ENCODE measurements at places on chromosomes 5 and 9.

GRCh38 chr9:77594963-77595362 lies 53.2 kb downstream of the GNA14 start:
- no peak for DNase-seq

DNA sequence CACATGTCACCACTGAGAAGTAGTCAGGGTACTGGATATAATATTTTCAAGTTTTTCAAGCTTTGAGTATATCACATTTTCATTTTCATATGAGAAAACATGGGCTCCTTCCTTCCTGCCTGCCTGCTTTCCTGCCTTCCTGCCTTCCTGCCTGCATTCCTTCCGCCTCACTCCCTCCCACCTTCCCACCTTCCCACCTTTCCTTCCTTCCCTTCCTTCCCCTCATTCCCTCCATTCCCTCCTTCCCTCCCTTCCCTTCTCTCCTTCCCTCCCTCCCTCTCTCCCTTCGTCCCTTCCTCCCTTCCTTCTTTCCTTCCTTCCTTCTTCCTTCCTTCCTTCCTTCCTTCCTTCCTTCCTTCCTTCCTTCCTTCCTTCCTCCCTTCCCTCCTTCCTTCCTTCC lies 175.3 kb downstream of the HMHB1 start:
- no peak for DNase-seq

- DNase-seq: no peak
Measured at GRCh38 chr5:59149827-59150226, 567.0 kb downstream of the RAB3C start.

- DNase-seq: no peak
Measured at GRCh38 chr9:76591256-76591950, 132.4 kb downstream of the GCNT1 start.

DNA sequence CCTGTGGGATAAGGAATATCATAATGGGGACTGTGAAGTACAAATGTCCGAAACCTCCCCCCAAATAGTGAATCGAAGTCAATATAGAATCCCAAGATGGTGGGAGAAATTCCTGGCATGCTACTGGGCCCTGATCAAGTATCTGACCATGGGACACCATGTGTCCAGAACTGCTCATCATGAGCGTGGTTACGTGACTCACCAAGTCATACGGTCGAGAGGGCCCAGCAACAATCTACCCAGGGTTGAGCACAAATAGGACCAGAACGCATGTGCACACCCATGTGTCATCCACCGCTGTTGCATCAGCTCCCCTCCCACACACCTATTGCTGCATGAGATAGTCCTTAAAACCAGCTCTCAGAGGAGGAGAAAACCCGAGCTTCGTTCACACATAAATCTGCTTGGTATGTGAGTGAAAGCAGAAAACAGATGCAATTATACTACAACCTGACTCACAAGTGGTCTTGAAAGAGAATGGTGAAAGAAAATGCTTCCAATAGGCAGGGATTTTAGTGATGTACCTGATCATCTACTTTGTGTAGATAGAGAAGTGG lies 353.2 kb downstream of the CWC27 start:
- no peak for DNase-seq

DNA sequence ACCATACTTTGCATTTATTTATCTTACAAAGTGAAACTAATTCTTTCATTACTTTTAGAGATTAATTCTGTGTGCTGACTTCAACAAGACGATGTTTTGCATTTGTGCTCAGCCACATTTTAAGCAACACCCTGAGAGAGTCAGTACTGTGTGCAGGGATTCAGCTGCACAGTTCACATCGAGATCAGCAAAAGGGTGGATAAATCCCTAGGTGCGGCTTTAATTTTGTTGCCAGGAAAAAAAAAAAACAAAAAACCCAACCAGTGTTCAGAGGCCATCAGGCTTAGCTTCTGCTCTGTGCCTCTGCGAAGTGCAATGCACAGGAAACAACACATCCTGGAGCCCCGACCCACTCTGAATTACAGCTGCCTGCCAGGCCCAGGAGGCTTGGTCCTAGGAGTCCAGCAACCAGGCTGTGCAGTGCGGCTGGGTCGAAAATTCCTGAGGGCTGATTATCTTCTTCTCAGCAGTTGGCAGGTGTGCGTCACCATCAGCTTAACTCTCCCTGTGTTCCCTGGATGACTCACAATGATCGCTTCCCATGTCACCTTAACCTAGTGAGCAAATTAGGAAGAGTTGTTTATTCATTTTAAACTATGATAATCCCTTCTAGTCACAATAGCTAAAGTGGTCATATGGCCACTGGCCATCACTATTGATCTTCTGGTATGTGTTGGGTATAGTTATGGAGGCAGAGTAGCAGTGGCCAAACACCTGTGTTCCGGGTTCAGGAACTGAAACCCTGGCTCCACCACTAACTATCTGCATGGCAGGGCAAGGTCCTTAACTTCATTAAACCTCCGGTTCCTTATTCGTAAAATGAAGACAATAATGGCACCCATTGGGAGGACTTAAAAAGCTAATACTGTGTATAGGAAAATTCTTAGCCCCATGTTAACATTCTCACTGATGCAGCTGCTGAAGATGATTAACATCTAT lies 31.2 kb upstream of the NDUFB6 start:
- no peak for DNase-seq

GRCh38 chr5:105803431-105803830 lies 1867.3 kb downstream of the EFNA5 start:
- DNase-seq: no peak

DNA sequence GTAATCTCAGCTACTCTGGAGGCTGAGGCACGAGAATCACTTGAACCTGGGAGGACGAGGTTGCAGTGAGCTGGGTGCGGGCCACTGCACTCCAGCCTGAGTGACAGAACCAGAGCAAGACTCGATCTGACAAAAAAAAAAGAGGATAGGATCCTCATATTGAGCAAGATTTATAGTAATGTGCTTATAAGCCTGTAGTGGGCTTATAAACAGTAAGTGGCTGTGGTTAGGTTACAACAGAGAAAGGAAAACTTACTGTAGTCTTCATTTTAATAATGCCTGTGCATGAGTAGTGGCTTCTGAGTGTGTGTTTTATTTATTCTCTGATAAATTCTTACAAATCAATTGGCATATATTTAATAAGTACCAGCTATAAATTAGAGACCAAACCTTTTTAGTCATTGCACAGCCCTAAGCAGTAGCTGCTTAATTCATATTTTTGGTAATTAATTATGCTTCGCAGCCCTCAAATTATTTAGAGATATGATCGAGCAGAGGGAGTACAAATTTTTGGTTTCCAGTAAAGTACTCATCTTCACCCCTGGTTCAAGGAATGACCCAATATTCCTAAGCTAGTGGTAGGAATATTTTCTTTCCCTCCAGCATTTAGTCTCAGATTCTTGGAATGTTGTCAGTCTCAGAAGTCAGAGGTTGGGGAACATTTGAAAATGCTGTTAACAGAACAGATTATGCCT lies 73.8 kb upstream of the KLF9 start:
- DNase-seq: no peak

DNA sequence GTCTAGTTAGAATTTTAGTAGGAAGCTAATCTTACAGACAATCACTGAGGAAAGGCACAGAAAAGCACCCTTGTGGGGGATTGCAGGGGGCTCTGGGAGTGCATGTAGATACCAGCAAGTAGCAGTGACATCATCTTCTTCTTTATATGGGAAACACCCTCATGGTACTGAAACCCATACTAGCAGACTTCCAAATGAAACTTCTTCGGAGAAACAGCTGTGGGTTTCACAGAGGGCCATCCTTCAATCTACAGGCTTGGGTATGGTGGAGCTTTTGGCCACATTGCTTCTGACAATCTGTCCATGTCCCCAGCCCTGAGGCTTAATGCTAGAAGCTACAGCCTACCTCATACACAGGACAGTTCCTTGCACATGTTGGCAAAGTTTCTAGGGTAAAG lies 165.2 kb upstream of the NFIB start:
- DNase-seq: no peak

- no peak for DNase-seq
Measured at GRCh38 chr9:35628389-35628991, 10.3 kb upstream of the CD72 start.

- no peak for DNase-seq
Measured at GRCh38 chr5:137808503-137809135, 54.5 kb upstream of the HNRNPA0 start.

GRCh38 chr9:4970970-4971641 lies 14.0 kb upstream of the JAK2 start:
- DNase-seq: no peak

GRCh38 chr9:129887334-129888292 lies 52.4 kb downstream of the USP20 start:
- DNase-seq: no peak

GRCh38 chr9:124017929-124018729 lies 6.6 kb downstream of the LHX2 start:
- peak; percentile 78 for DNase-seq

GRCh38 chr5:1484730-1485578 lies 38.8 kb downstream of the LPCAT1 start:
- DNase-seq: no peak

DNA sequence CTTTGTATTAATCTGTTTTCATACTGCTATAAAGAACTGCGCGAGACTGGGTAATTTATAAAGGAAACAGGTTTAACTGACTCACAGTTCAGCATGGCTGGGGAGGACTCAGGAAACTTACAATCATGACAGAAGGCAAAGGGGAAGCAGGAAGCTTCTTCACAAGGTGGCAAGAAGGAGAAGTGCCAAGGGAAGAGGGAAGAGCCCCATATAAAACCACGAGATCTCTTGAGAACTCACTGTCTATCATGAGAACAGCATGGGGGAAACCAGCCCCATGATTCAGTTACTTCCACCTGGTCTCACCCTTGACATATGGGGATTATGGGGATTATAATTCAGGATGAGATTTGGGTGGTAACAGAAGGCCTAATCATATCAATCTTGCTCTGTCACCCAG lies 60.9 kb upstream of the CHD1 start:
- DNase-seq: no peak

DNA sequence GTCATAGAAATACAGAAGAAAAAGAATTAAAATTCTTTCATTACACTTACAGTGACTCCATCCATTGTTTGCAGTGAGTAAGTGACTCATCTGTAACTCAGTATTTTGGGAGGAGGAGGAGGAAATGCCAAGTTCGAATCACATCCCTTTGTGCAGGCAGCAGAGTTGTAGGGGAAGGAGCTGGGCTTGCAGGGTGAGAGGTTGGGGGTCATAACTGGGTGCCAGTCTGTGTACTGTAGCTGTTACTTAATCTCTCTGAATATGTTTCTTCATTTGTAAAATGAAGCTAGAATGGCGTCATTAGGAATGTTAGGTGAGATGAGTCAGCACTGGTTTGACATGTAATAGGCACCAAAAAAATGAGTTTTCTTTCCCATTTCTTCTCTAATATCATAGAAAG lies 235.7 kb upstream of the ADAMTSL1 start:
- no peak for DNase-seq

GRCh38 chr9:108439947-108440346 lies 415.8 kb downstream of the ACTL7B start:
- DNase-seq: no peak

DNA sequence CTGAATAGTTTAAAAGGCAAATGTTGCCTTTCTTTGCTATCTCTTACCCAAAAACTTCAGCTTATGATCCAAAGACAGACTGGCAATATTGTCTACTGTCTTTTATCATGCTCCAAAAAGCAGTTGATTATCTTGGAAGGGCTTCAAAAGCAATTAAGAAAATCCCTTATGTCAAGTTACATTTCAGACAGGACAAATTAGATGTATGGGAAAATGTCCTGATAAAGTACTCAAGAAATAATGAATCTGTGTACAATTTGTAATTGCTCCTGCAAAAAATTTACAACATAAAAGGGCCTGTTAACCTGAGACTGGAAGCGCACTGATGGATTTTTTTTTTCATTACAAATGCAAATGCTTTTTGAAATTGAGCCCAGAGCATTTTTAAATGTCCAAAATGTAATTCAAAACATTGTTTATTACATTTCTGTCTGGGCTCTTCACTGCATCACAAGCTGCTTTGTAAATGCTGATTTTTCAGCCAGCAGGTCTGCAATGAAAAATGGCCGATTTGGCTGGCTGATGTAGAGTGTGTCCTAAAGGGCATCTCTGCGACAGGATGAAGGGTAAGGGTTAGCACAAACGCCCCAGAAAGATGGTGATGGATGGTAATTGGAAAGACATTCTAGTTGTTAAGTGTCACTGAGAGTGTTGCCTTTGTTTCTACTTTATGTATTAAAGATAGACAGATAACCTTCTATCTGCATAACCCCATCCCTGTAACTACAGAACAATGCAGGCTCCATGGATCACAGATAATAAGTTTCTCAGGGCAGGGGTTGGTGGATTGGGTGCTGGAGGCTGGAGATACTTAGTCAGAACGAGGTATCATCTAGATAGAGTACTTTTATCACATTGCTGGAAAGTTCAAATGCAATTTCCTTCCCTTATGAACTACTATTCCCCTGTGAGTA lies 27.0 kb downstream of the MAT2B start:
- peak; percentile 34 for DNase-seq

DNA sequence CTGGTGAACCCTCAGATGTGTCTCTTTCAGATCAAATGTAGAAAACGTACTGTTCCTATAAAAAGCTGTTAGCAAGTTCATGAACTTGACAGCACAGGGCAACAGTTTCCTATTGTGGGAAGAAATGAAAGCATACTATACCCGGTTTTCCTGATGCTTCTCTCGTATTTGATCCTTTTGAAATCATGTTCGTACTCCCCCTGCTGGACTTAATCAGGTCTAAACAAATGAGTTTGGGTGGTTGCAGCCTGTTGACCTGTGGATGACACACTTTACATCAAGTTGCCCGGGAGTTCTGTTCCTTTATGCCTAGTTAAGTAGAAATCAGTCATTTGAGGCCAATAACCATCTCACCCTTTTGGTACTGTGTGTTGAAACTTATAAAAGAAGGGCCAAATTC lies 1992.3 kb downstream of the MAT2B start:
- DNase-seq: no peak

DNA sequence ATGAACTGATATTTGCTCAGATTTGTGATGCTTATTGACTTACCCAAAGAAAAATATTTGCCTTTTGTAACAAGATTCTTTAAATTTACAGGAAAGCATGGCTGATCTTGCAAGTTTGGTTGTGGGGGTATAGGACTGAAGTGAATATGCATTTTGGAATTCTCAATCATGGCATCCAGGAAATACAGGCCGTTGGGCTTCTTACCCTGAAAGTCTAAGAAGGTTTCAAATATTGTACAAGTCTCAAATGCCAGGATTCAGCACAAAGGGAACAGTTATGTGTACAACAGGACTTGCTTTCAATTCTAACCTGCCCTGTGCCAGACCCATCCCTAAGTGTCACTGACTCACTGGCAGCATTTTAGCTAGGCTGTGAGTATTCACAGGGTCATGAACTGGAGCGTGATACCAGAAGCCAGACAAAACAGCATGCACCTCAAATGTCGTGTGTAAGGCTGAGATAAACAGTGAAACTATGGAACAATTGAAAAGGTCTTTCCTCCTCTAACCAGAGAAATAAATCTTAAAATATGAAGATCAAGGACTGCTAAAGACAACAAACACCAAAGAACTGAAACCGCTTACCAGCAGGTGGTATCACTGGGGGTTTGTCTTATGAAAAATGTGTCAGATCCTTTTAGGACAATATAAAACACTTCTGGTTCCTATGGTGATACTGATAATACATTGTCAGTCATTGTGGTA lies 168.6 kb upstream of the RGMB start:
- DNase-seq: peak; percentile 6

- DNase-seq: no peak
Measured at GRCh38 chr5:169923988-169924387, 56.3 kb downstream of the INSYN2B start.

GRCh38 chr5:67164856-67165525 lies 31.6 kb downstream of the CD180 start:
- no peak for DNase-seq

Measured in retina (tissue), 1 donor.